Stimulated activated CD8-positive, alpha-beta memory T cell treated with anti-CD3 and anti-CD28 coated beads, Interleukin-7, amount 100 ng/mL, for 1 hour (primary cell): ENCODE measurements at places on chromosomes 2 and 18.

DNA sequence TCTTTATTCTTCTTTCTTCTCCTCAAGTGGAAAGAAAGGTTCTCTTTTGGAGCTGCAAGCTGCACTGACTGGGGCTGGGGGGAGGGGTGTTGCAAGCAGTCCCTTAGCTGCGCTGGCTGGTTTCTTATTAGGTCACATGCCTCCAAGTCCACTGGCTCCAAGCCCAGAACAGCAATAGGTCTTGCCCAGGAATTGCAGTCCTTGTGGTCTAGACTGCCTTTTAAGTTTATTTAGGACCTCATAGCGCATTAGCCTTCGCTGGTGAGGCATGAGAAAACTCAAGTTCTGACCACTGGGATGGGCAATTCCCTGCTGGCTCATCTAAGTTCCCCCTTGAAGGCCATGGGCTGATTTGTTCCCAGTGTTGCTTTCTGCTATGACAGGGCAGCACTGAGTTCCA is 138.6 kb upstream of the SCN7A start:
- DNase-seq = no peak

DNA sequence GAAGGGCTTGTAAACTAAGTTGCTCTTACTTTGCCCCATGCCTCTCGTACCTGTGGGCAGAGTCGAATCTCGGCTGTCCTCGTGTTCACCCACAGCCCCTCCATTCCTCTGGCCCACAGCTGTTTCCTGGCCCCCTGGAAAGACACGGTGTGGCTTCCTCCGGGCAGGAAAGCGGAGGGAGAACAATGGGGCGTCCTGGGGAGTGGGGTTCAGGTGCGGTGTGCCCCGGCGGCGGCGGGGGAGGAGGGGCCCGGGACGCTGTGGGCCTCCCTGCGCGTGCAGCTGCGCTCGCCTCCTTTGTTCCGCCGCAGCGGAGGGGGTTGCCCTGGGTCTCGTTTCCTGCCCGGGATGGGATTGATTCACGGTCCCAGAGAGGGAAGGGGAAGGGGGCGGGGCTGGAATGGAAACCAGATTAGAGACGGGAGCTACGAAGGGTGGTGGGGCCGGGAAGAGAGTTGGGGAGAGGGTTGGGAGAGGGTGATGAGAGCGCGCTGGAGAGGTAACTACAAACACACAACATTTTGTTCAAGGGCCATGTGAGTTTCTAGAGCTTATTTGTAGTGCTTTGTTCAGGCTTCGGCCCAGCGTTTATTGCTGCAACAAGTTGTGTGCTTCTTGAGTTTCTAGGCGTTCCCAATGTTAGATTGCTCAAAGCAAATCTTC is 796 bp downstream of the MYO1B start:
- no peak for DNase-seq

- no peak for DNase-seq
Measured at GRCh38 chr18:48191494-48191893, 217.7 kb downstream of the ZBTB7C start.

GRCh38 chr18:9596226-9596625 is 18.1 kb downstream of the PPP4R1 start:
- no peak for DNase-seq

GRCh38 chr2:129262934-129263333 is 716.5 kb upstream of the RAB6C start:
- DNase-seq = no peak

DNA sequence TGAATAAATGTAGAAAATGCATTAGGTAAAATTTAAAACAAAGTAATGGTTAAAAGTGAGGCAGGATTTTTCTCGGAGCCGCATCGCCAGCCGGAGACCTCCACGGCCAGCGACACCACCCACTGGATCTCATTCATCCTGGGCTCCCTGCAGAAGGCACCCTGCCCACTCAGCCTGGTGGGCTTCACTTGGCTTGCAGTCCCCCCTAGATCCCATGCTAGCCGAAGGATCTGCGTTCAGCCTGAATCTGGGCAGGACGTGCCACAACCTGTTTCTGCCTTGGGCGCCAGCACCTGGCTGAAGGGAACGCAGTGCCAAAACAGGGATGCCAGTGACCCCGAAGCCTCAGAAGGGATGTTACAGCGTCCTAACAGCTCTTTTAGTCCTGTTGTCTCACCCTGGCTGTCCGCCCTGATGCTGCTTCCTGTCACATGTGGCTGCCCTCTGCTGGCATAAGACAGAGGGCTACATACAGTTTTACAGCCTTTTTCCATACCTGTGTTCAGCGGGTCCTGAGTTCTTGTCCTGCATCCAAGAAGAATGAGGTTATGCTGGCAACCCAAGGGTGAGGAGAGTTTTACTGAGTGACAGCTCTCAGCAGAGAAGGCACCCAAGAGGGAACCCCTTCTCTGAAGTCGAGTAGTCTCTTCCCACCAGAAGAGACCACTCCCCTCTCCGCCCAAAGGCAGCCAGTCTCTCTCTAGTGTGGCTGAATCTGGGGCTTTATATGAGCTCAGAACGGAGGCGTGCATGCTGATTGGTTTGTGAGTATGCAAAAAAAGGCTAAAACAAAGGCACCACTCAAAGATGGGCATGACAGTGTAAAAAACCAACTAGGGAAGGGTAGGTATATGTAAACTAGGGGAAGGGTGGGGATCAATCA is 173.1 kb upstream of the GYPC start:
- DNase-seq = no peak

- no peak for DNase-seq
Measured at GRCh38 chr18:26920644-26921043, 55.1 kb upstream of the AQP4 start.

DNA sequence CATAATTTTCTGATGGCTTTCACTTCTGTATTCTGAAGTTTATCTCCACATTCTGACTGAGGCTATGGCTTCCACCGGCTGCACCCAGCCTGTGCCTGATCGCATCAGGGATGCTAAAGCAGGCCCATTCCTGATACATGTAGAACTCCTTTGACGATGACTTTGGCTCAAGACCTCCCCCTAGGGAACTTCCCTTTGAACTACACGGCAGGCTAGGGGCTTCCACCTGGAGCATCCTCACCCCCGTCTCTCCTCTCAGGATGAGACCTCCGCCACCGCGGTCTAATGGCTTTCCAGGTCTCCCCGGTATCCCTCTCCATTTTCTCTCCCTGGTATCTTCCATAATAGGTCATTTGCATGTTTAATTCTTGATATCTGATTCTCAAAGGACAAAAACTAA is 214.9 kb upstream of the CHST9 start:
- no peak for DNase-seq

GRCh38 chr2:105763076-105763475 is 18.4 kb downstream of the NCK2 start:
- no peak for DNase-seq

- DNase-seq = no peak
Measured at GRCh38 chr2:11784747-11785610, 38.5 kb downstream of the LPIN1 start.

- DNase-seq = no peak
Measured at GRCh38 chr18:32937597-32937996, 164.8 kb upstream of the KLHL14 start.

DNA sequence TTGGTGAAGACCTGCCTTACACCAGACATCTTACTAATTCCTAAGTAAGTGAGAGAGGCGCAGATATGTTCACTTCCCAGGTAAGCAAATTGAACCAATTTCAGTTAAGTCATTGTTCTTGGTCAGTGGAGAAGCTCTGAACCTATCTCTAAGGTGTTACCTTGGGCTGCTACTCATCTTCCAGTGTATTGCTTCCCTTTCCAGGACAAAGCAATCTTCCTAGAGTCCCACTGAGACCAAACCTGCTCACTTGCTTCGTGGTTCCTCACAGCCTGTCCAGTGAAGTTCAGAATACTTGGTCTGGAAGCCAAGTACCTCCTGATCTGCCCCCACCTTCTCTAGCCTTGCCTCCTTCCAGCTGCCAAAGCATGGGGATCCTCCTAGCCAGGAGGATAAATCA is 22.5 kb upstream of the GBX2 start:
- no peak for DNase-seq

DNA sequence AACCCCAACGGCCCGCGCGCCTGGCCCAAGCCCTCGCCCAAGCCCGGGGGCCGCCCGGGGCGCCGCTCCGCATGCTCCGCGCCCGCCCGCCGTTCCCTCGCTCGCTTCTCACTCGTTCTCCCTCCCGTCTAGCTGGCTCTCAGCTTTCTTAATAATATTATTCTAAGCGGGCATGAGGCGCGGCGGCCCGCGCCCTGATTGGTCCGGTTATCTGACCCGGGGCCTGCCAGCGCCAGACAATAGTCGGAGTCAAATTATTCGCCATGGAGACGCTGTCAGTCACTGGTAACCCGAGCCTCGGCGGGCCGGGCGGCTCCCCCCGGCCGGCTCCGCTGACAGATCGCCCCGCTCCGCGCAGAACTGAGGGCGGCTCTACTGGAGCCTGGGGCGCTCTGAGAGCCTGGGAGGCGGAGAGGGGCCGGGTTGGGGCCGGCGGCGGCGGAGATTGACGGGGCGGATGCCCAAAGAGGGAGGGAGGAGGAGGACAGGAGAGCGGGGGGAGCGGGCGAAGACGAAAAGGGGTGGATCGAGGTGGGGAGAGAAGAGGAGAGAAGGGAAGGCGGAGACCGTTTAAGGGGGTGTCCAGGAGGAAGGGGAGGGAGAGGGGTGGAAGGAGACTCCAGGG is at the start of gene SIX2:
SIX2 (minus strand) TSS at position 150 of the 625 bp plus-strand sequence. CDS start 342 bp downstream, outside the sequence.
- DNase-seq = no peak

- DNase-seq = no peak
Measured at GRCh38 chr2:200603972-200604371, 18.2 kb downstream of the AOX1 start.

DNA sequence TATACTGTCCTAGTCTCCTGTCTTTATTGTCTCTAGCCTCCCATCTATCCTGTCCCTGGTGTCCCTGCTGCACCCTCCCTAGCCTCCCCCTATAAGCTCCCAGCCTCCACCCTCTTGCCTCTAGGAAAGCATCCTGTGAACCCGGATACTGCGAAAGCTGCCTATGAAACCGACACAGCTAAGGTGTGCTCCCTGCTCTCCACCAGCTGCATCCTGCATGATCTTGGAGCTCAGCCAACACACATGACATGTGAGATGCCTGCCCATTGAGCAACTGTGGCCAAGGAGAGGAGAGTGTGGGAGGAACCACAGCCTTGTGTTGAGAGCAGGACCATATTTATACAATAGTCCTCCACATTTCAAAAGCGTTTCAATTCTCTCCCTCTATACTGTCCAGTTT is 187.1 kb downstream of the ZBTB7C start:
- DNase-seq = no peak

DNA sequence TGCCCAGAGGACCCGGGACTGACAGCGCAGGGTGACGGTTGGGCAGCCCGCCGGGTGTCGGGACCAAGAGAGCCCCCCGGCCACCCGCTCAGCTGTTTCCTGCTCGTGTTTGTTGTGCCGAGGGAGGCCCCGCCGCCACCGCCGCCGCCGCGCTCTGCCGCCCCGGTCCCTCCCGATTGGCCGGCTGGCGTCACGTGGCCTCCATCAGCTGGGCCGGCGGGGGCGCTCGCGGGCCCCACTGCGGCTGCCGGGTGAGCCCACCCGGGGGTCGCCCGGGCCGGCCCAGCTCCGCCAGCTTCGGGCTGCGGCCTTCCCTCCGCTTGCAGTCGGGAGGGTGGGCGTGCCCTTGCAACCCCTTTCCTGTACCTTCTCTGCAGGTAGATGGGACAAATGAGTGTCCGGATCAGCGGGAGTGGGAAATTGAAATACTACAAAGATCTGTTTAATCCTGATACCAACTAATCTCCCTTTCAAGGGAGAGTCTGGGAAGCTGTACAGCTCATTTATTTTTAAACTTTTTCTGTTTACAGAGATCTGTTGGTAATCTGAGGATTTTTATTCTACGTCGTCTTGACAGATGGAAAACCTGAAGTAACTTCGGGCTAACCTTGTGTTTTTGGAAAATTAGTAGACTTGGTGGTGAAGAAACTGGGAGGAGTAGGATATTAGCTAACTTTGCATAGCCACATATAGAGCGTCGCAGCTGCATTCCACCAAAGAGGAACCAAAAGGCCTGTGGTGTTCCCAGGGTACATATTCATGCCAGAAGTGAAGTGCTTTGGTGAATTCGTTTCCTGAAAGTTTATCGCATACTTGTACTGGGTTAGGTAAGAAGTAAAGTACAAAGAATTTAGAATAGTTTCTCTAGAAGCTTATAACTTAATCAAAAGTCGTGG is 1.2 kb downstream of the YPEL5 start:
- peak; percentile 59 for DNase-seq

DNA sequence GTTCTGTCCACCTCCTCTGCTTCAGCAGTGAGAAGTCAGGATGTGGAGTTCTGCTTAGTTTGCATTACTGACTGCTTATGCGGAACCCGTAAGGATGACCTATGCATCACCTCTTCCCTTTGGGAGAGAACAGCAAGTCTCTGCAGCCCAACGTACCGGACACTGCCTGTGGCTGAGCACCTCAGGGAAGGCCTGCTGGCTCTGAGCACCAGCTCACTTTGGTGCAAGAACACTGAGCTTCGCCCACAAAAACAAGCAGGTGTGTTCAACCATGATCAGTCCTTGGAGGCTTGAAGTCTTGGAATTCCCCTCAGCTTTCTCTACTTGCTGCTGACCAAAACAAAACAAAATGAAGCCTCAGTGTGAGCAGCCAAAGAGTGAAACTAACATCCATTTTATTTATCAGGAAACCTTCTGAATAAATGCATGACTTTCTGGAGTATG is 52.7 kb upstream of the NCK2 start:
- no peak for DNase-seq

- no peak for DNase-seq
Measured at GRCh38 chr2:38626326-38627035, 23.8 kb upstream of the HNRNPLL start.

DNA sequence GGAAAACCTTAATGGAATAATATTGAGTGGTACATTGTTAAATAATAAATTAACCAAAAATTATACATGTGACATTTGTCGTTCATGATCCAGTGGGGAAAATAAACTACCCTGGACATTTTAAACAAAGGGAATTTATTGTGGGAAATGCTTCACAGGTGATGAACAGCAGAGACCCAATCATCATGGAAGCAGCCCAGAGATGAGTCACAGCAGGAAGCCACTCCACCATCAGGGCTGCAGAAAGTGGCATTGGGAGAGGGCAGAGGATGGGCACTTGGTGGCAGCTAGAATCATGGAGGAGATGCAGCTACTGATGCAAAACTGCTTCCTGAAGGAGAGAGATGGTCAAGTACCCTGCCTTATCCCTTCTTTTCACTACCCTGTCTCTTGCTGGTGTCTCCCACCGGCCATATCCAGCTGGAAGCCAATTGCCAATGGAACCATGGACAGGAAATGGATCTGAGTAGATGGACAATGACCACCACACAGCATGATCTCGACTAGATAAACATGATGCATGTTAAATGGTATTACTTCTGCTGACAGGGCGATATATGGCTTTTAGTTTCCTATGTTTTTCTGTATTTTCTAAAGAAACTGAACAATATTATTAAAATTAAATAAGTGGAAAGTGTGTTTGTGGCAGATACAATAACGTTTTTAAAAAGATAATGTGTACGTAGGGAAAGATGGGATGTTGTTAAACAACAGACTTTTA is 139.8 kb downstream of the RPIA start:
- DNase-seq = no peak

DNA sequence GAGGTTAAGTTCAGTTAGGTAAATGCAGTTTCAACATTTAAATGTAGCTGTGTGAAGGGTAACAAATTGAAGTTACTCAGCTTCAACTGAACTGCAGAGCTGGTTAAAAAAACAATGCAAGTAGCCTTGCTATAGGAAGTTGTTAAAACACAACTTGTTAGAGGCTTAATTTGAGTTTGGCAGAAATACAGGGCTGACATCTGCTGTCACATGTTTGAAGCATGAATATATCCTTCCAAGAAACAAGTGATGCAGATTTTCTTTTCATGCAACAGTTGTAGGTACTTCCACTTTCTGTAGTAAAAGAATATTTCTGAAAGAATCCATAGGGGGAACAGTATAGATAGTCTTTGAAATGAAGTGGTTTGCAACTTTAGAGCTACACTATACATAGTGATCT is 208.7 kb upstream of the RASGRP3 start:
- DNase-seq = no peak

- DNase-seq = no peak
Measured at GRCh38 chr2:15243762-15244161, 317.4 kb downstream of the NBAS start.
